PC-9 (cell line): ENCODE measurements at places on chromosomes 4 and X. TPM values are rescaled to one million over a fixed set of nuclear protein-coding genes. Genes with fewer than 3 reads are reported as not detected.

FRMD7 gene
- not detected in 2 replicates for total RNA-seq

MTMR8 gene
- 0.58 and 1.9 TPM in 2 replicates for total RNA-seq

BCLAF3 gene
- total RNA-seq, result 6.7 and 7.9 TPM in 2 replicates

GSPT2 gene
- total RNA-seq, result not detected in 2 replicates

SCOC gene
- 41.7 and 53.0 TPM in 2 replicates for total RNA-seq

XAGE2 gene
- total RNA-seq, result not detected in 2 replicates

ZMAT1 gene
- not detected in 2 replicates for total RNA-seq

IBSP gene
- total RNA-seq, result not detected in 2 replicates

SPCS3 gene
- total RNA-seq, result 107 TPM in 2 replicates

ATP8A1 gene
- not detected in 2 replicates for total RNA-seq
